Epithelial cell of esophagus (primary cell): ENCODE measurements at places on chromosomes 1 and 21.
A peak's percentile ranks its signal among the peaks of the same experiment; 100 is the strongest.

GRCh38 chr1:37890378-37891014 lies 31.1 kb upstream of the MTF1 start:
- DNase-seq: peak; percentile 66

GRCh38 chr1:42846257-42847110 lies at the start of gene ZNF691:
Gene ZNF691, plus strand, starts transcription at chr1:42846613. Its CDS starts 3,046 bp downstream, at chr1:42849659.
- DNase-seq: peak; percentile 98

DNA sequence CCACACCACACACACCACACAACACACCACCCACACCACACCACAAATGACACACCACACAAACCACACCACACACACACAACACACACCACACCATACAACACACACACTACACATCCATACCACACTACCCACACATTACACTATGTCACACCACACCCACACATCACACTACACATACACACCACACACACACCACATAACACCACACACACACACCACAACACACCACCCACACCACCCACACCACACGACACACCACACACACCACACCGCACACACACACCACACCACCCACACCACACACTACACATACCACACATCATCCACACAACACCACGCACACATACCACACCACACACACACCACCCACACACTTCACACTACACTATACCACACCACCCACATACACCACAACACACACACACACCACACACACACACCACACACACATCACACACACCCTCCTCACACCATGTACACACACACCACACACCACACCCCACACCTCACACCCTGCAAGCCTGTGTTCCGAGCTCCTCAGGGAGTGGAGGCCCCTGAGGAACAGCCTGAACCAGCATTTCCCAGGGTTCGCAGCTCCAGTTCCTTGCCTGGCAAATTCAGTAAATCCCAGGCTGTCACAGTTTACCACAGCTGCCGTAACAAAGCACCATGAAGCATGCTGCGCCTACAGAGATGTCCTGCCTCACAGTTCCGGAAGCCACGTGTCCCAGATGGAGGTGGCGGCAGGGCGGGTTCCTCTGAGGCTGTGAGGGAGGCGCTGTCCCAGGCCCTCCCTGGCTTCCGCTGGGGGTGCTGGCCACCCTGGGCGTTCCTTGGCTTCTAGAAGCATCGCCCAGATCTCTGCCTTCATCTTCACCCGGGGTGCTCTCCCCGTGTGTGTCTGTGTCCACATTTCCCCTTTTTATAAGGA lies 69.8 kb upstream of the ATP5PO start:
- DNase-seq: no peak

- DNase-seq: peak; percentile 92
Measured at GRCh38 chr1:200323856-200324400, 85.9 kb downstream of the ZNF281 start.

DNA sequence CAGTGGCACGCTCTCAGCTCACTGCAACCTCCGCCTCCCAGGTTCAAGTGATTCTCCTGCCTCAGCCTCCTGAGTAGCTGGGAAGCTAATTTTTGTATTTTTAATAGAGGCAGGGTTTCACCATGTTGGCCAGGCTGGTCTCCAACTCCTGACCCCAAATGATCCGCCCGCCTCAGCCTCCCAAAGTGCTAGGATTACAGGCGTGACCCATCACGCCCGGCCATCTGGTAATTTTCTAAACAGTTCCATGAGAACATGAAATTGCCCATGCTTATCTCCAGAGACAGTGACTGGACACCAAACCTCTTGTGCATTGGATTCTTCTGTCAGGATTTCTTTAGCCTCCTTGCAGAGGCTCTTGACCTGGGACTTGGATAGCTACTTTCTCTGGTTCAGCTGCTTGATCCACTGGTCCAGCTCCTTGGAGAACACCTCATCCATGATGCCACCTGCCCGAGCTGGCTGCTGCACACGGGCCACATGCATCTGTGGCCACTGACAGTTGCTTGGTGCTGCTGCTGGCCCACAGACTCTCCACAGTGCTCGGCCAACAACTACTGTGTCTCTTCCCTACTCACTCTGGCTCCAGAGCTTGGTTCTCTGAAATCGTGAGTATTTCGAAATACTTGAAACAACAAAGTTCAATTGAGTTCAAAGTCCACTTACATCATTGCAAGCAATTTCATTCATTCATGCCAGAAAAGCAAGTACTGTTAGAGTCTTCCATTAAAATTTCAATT lies 40.0 kb upstream of the CTPS1 start:
- no peak for DNase-seq

DNA sequence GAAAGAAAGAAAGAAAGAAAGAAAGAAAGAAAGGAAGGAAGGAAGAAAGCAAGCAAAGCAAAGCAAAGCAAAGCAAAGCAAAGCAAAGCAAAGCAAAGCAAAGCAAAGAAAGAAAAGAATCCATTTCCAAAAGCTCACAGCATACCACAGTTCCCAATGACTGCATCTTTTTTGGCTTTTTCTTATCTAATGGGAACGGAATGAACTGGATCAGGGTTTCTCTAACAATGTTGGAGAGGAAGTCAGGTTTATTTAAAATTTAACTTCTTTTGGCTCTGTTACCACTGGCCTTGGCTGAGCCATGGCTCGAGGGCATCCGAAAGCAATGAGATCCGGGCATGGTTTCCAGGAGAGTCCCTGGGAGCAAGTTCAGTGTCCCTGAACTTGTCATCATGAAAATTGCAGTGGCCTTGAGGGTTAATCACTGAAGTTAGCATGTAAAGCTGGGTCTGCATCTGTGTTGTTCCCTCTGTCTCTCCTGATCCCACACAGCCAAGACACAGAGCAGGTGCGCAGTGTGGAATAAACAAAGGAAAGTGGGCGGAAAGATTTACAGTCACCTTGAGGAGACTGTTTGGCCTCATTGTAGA lies 34.6 kb upstream of the CTPS1 start:
- DNase-seq: no peak

- peak; percentile 23 for DNase-seq
Measured at GRCh38 chr21:37496972-37497371, 130.4 kb downstream of the DYRK1A start.

DNA sequence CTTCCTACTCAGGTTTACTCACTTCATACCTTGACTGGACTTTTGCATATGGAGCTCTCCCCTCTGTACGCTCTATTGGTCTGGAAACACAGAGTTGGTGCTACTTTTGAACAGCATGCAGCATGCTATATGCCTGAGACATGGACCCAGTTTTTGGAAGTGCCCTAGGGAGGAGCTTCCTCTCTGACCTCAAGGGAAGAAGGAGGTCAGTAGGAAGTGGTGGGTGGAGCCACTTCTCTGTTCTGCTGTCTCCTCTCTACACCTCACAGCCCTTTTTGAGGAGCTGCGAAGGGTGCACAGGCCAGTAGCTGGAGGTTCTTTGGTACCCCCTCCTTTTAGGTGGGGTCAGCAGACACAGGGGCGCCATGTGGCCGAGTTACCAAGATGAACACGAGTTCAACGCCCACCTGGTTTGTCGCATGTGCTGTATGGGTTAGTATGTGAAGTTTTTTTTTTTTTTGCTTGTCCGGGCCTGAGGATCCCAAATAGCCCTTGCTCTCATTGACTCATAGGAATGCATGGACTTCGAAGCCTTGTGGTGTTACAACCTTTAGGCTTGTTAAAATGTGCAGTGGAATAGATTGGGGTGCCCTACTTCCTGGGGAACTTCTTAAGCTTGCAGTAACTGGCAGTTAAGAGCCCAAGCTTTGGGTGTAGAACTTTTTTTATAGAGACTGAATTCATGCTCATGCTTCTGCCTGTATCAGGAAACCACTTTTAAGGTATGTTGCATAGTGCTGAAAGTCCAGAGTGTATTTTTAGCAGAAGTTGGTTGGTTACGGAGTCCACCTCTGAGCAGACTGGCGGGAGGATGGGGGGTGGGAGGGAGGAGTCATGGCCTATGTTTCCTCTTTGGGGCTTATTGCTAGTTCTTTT lies 10.7 kb downstream of the MACF1 start:
- DNase-seq: peak; percentile 63

DNA sequence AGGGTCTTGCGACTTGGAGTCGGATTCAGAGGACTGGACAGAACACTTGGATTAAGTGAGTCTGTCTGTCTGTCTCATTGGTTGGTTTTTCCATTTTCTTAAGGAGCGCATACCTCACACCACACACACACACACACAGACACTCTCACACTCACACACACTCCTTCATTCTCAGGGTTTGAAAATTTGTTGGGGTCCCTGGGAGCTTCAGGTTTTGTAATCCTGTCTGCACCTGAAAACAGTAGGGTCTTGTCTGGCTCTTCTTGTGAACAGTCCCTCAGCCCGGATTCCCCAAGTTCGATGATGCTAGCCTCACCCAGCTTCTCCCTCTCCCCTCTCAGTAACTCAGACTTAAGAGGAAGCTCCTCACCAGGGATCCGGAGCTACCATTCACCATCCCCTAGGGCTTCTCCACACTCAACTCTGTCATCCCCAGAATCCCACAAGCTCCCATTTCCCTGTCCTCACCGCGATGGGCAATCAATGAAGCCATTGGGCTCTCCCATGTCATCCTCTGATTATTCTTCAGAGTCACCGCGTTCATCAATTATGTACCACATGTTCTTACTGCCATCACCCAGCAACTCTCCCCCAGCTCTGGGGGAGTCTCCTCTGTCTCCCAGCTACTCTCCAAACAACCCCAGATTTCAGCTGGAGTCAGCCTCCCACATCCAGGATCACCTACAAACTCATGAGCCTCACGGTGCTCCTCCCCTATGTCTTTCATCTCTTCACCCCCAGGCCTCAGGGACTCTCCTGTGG lies 1530.9 kb upstream of the TPTE start:
- no peak for DNase-seq

GRCh38 chr1:236623371-236624166 lies 19.3 kb upstream of the HEATR1 start:
- peak; percentile 25 for DNase-seq

GRCh38 chr21:44492567-44493385 lies 37.5 kb downstream of the LRRC3 start:
- DNase-seq: peak; percentile 10
